NCI-H2029 treated with DMSO at 0.1 percent for 48 hours (cell line): ENCODE measurements at places on chromosomes 1 and 21.

- no peak for DNase-seq
These were observed 300.1 kb downstream of the KCNT2 start for GRCh38 chr1:196308176-196308575.

DNA sequence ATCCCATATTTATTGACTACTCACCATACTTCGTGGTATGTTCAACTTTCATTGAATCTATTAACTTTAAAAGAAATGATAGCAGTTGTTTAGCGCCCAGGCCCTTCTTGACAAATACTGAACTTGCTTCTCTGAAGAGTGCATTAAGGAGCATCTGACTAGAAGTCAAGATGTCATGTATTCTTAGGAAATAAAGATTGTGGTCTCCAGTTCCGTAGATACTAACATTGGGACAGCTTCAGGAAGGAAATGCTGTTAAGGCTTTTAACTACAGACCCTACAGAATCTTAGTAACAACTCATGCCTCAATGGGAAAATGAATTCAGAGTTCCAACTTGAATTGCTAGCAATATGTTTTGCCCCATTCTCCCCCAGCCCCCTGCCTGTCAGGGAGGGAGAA, 14.8 kb downstream of the LYST start:
- DNase-seq: no peak

DNA sequence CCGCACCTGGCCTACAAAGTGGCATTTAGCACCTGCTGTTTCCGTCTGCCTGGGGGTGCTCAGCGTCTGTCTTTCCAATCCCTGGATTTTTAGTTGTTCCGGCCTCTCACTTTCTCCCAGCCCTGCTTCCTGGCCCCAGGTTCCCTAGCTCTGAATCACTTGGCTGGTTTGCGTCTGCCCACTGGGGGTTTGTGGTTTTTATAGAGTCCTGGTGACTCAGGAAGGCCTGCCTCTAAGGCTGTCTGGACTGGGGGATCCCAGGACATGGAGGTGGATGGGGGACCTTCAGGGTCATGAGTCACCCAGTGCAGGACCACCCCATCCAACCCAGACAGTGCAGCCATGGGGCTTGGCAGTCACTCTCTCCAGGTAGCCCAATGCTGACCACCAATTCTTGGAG, 53.5 kb downstream of the MRPL37 start:
- DNase-seq: no peak

DNA sequence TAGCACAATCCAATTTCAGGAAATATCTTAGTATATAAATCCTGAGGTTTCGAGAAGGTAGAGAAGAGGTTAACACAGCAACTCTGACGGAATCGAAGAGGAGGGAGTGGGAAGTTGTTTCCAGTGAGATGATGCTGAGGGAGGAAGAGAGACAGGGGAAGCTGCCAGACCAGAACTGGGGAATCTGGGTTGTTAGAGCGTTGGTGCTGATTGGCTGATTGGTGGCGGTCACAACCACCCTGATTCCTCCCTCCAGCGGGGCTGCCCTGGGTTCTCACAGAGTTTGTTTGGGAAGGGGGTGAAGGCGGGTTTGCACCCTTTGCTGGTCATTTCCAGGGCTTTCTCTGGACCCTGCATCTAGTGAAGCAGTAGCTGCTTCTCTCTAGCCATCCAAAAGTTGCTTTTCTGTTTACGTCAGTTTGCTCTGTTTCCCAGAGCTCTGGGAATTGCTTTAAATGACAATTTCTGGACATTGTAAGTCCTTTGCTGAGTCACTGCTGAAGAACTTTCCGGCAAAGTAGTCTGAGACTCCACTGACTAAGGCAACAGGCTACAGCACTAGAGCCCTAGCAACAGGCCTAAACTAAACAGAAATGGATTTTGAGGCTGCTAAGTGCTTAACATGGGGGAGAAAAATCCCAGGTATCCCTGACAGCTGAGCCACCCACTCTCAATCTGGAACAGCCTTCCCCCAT, 90.1 kb downstream of the TENT5C start:
- DNase-seq: no peak

GRCh38 chr1:153540394-153541361, at the start of gene S100A5:
Gene S100A5 (minus strand): TSS chr1:153540934. CDS start chr1:153540191, 743 bp downstream.
- DNase-seq: no peak

GRCh38 chr1:25543425-25544242, at the start of gene LDLRAP1:
Gene LDLRAP1 (plus strand): TSS chr1:25543606. CDS start chr1:25543699, 93 bp downstream.
- no peak for DNase-seq

GRCh38 chr1:48931506-48932192, 155.0 kb upstream of the BEND5 start:
- no peak for DNase-seq

GRCh38 chr1:9816199-9816598, 7.6 kb downstream of the CLSTN1 start:
- DNase-seq: no peak

DNA sequence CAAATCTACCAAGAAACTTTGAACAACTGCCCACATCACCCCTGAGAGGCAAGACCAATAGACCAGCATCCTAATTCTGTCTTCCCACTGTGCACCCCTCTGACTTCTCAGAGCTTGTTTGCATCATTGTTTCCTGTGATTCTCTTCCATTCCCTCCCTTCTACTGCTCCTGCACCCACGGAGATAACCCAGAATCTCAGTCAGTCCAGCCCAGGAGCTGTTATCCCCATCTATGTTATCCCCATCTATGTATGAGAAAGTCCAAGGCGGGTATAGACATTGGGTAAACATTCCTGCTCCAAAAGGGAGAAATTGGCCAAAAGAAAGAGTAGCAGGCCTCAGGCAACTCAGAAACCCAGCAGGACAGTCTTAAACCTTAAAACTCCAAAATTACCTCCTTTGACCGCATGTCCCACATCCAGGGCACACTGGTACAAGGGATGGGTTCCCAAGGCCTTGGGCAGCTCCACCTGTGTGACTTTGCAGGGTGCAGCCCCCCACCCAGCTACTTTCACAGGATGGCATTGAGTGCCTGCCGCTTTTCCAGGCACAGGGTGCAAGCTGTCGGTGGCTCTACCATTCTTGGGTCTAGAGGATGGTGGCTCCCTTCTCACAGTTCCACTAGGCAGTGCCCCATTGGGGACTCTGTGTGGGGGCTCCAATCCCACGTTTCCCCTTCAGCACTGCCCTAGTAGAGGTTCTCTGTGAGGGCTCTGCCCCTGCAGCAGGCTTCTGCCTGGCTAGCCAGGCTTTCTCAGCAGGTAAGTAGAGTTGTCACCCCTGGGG, 414.8 kb downstream of the NPHP4 start:
- DNase-seq: no peak
